ENCODE measurements at places on chromosomes 6 and 20. TPM values are rescaled to one million over a fixed set of nuclear protein-coding genes. Genes with fewer than 3 reads are reported as not detected.

The BMP5 gene
- not detected for total RNA-seq

The LY6G6C gene
- not detected for total RNA-seq

The TULP1 gene
- not detected for total RNA-seq

The BTBD3 gene
- total RNA-seq, result 29.6 TPM

The COL12A1 gene
- 9.0 TPM for total RNA-seq

The ME1 gene
- total RNA-seq, result 23.1 TPM

The FAM184A gene
- 4.6 TPM for total RNA-seq

The DUSP15 gene
- total RNA-seq, result 2.5 TPM

The METTL24 gene
- total RNA-seq, result not detected

The APCDD1L gene
- 2.4 TPM for total RNA-seq

The NHSL1 gene
- total RNA-seq, result 2.6 TPM

The SLC12A5 gene
- total RNA-seq, result 3.4 TPM

The CEP162 gene
- 19.5 TPM for total RNA-seq

The SIRPB1 gene
- total RNA-seq, result 0.74 TPM

The SIRPD gene
- not detected for total RNA-seq

The NOTCH4 gene
- total RNA-seq, result 1.6 TPM

The VSTM2L gene
- total RNA-seq, result 1.4 TPM

The GNAS-AS1 gene
- total RNA-seq, result 1.8 TPM

The EPPIN gene
- not detected for total RNA-seq

The MICA gene
- total RNA-seq, result 60.3 TPM

The ZGPAT gene
- 33.2 TPM for total RNA-seq

The SNAP91 gene
- not detected for total RNA-seq

The FARS2 gene
- total RNA-seq, result 12.5 TPM

The FAM83C gene
- total RNA-seq, result 0.24 TPM

The FOXS1 gene
- not detected for total RNA-seq

The LRP11 gene
- total RNA-seq, result 43.4 TPM

The PAK5 gene
- not detected for total RNA-seq

The COL20A1 gene
- total RNA-seq, result not detected

The BNIP5 gene
- total RNA-seq, result not detected

The LST1 gene
- total RNA-seq, result not detected

The OTOR gene
- total RNA-seq, result not detected

The ARHGAP40 gene
- not detected for total RNA-seq

The FOXA2 gene
- 1.2 TPM for total RNA-seq

The GABRR1 gene
- total RNA-seq, result 0.02 TPM

The OR2H2 gene
- total RNA-seq, result not detected

The PET117 gene
- total RNA-seq, result 43.5 TPM

The LHFPL5 gene
- not detected for total RNA-seq

The MLN gene
- total RNA-seq, result not detected

The OR2H1 gene
- not detected for total RNA-seq

The TNFRSF6B gene
- total RNA-seq, result 3.4 TPM

The BCL2L1 gene
- 202 TPM for total RNA-seq

The SALL4 gene
- 0.02 TPM for total RNA-seq

The IL17A gene
- total RNA-seq, result not detected

The RUNX2 gene
- 1.1 TPM for total RNA-seq

The E2F1 gene
- total RNA-seq, result 68.1 TPM

The PRSS35 gene
- 1.3 TPM for total RNA-seq

The DYNLT2 gene
- total RNA-seq, result 2.8 TPM

The HUS1B gene
- total RNA-seq, result 1.2 TPM

The XKR7 gene
- total RNA-seq, result not detected
